ENCODE measurements at places on chromosomes 16 and 17.

- DNase-seq: no peak
Observed at GRCh38 chr16:84643674-84644073, 4.6 kb upstream of the KLHL36 start.

DNA sequence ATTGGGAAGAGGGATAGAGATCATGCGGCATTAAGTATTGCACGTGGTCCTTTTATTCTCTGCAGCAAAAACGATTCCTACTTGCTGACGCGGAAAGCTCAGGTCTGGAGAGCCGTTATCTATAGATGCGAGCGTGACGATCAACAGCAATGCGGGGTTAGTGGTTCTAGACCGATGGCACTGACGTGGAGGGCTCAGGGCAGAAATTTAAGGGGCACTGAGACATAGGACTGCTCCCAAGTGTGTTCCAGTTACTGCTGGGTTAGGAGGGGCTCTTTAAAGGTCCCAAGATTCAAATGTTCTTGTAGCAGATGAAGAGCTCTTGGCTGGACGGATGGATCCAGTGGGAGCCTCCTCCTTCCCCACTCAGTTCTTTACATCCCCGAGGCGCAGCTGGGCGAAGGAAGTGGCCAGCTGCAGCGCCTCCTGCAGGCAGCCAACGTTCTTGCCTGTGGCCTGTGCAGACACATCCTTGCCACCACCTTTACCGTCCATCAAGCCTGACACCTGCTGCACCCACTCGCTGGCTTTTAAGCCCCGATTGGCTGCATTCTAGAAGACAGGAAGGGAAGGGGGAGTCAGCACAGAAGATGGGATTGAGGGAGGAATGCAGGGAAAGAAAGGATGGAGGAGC lies 732 bp upstream of the EXOSC6 start:
- DNase-seq: no peak

- DNase-seq: no peak
Observed at GRCh38 chr16:75252946-75253911, 1.8 kb upstream of the BCAR1 start.

DNA sequence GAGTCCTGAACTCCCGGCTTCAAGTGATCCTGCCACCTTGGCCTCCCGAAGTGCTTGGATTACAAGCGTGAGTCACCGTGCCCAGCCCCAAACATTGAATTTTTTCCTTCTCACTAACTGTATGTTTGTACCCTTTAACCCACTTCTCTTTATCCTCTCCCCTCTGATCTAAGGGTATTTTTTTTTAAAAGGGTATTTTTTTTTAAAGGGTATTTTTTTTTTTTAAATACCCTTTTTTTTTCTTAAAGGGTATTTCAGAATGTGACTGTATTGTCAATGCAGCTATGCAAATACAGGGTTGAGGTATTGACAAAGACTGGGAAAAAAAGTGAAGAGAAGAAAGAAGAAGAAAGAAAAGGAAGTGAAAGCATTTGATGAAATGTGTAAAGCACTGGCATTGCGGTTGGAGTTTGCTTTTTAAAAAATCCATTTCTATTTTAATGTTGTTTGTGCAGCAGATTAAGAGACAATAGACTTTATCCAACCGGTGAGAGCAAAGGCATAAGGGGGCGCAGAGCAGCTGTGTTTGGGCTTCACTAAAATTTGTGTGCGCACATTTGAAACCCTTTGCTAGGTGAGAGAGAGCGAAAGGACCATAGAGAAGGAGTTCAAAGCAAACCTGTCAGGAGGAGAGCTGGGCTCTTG lies 42.4 kb downstream of the SYT17 start:
- DNase-seq: no peak

GRCh38 chr16:88013766-88014251 lies 62.6 kb downstream of the BANP start:
- DNase-seq: no peak

GRCh38 chr17:82594571-82594970 lies 53.7 kb downstream of the WDR45B start:
- no peak for DNase-seq

GRCh38 chr16:2969545-2970521 lies 685 bp downstream of the PAQR4 start:
- DNase-seq: peak; percentile 61

GRCh38 chr17:46832945-46833839 lies 14.7 kb upstream of the WNT3 start:
- DNase-seq: no peak

DNA sequence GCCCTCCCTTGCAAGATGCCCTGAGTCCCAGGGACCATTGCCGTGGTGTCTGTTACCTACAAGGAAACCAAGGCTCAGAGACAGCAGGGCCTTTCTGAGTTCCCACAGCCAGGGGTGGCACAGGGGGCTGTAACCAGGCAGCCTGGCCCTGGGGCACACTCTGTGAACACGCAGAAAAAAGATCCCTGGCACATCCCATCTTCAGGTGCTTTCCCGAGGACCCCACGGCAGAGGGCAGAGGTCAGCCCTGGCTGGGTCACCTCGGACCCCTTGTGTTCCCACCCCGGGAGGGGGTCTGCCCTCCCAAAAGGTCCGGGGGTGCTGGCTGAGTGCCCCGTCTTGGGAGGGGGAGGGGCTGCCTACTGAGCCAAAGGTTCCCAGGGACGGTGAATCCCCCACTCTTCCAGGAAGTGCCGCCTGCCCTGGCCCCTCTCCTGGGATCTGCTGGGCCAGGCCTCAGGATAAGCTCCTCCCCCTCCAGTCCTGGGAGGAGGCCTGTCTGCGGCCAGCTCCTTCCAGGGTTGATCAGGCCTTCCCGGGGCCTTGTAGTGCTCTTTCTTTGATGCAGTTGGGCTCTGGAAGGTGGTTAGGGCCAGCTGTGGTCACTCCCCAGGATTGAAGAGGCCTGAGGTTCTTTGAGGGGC lies 8.1 kb downstream of the GLIS2 start:
- DNase-seq: no peak

DNA sequence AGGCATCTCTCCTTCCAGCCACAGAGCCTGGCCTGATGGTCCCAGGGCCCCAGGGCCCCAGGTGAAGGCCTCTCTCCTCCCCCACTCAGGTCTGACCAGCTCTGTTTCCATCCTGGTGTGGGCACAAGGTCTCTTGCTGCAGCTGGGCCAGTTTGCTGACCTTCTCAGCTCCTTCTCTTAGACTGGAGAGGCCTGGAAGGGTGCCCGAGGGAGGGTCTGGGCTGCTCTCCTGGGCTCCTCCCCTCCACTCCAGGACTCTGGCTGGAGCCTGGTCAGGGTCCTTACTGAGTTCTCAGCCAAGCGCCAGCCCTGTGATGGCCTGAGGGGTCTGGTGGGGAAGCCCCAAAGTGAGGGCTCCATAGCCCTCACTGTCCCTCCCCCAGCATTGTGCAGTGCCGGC lies 12.4 kb downstream of the SOCS3 start:
- no peak for DNase-seq

DNA sequence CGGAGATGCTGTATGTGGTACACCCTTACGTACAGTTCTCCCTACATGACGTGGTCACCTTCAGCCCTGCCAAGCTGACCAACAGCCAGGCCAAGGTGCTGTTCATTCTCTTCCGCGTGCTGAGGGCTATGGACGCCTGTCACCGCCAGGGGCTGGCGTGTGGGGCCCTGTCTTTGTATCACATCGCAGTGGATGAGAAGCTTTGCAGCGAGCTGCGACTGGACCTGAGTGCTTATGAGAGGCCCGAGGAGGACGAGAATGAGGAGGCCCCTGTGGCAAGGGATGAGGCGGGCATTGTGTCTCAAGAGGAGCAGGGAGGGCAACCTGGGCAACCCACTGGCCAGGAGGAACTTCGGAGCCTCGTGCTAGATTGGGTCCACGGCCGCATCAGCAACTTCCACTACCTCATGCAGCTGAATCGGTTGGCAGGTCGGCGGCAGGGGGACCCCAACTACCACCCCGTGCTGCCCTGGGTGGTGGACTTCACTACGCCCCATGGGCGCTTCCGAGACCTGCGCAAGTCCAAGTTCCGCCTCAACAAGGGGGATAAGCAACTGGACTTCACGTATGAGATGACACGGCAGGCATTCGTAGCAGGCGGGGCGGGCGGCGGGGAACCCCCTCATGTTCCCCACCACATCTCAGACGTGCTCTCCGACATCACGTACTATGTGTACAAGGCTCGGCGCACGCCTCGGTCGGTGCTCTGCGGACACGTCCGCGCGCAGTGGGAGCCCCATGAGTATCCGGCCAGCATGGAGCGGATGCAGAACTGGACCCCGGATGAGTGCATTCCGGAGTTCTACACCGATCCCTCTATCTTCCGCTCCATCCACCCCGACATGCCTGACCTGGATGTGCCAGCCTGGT lies 1.4 kb downstream of the WDR81 start:
- no peak for DNase-seq

- DNase-seq: no peak
Observed at GRCh38 chr16:10296956-10297340, 88.9 kb upstream of the ATF7IP2 start.

DNA sequence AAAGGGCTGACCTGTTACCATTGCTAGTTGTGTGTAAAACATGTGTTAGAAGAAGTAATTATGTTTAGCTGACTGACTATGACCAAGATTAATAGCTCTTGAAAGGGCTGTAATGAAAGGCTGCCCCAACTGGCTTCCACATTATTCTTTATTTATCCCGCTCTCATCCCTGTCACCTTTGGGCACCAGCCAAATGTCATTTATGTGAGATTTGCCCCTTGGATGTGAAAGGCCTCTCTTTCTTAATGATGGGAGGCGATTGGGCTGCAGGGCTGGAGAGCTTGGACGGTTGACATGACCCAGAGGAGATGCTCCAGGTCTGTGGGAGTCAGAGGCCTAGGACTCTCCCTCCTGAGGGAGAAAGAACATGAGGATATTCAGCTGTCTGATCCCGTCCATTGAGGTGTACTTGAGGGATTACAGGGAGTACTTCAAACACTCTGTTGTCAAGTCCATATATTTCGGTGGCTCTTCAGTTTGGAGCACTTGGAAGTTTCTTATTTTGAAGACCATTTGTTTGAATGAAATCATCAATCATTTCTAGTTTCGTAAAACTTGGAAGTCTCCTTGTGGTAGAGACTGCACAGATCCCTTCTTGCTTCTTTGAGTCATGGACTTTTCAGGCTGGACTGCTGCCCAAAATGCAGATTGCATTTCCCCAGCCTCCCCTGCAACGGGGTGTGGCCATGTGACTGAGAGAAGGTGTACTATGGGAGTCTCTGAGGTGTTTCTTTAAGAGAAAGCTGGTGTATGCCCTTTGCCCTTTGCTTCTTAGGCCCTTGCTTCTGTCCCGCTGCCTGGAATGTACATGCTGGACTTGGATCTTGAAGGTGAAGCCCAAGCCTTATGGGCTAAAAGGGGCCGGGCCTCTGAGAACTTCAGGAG lies 51.3 kb downstream of the FTO start:
- DNase-seq: no peak

Measured in stimulated activated CD8-positive, alpha-beta memory T cell treated with anti-CD3 and anti-CD28 coated beads, Interleukin-7, amount 100 ng/mL, for 4 hours (primary cell).